ENCODE measurements at places on chromosomes 11 and 22.
A peak's percentile ranks its signal among the peaks of the same experiment; 100 is the strongest.

GRCh38 chr11:15495462-15495861 is 380.7 kb downstream of the INSC start:
- no peak for DNase-seq

GRCh38 chr11:95231881-95232605 is 1.0 kb upstream of the SESN3 start:
- DNase-seq: peak; percentile 44

DNA sequence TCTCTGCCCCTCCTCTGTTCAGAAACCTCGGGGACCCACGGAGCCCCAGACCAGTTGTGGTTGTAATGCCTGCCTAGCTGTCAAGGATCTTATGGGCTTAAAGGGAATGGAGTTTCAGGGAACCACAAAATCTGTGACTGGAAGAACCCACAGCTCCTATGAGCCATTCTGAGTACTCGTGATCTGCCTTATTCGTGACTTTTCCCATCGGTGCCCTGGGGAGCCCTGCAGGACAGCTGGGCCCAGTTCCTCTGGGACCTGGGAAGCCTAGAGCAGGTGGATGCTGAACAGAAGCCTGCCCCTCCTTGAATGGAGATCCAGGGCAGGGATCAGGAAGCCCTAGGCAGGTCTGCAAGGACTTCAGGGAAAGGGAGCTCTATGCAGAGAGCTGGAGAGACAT is 42.1 kb upstream of the TTC12 start:
- no peak for DNase-seq

- no peak for DNase-seq
These were observed 6.2 kb upstream of the FAM83F start for GRCh38 chr22:39988386-39989114.

GRCh38 chr22:19988965-19989724 is 27.5 kb downstream of the ARVCF start:
- DNase-seq: no peak

DNA sequence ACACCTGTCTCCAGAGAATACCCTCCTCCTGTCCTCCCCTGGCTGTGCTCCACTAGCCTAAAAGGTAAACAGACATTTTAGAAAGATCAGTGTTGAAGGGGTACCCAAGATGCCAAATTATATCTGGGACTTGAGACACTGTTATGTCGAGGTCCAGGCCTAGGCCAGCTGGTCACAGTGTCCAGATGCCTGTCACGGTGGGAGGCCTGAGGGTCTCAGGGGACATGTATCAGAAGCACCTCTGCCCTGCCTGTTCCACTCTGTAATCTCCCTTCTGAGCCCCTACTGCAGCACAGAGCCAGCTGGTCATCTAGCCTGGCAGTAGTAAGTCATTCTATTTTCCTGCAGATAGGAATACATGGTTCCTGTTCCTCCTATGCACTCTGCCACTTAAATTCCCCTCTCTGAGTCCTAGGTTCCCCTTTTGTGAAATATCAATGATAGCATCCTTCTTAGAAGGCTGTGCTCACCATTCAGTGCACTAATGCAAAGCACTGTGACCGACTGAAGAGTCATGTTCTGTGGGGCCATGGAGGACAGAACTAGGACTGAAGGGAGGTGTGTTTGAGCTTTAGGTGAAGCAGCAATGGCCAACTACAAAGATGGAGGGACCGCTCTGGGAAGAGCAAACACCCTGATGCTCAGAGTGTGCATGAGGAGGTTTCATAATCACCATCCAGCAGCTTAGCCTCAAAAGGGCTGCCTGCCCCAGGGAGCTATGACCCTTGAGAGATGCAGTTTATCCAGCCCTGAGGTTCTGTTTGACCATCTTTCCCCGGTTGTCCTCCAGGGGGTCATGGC is 44.8 kb upstream of the TUB start:
- DNase-seq: no peak

GRCh38 chr11:6655020-6655789 is 404 bp downstream of the DCHS1 start:
- DNase-seq: no peak

DNA sequence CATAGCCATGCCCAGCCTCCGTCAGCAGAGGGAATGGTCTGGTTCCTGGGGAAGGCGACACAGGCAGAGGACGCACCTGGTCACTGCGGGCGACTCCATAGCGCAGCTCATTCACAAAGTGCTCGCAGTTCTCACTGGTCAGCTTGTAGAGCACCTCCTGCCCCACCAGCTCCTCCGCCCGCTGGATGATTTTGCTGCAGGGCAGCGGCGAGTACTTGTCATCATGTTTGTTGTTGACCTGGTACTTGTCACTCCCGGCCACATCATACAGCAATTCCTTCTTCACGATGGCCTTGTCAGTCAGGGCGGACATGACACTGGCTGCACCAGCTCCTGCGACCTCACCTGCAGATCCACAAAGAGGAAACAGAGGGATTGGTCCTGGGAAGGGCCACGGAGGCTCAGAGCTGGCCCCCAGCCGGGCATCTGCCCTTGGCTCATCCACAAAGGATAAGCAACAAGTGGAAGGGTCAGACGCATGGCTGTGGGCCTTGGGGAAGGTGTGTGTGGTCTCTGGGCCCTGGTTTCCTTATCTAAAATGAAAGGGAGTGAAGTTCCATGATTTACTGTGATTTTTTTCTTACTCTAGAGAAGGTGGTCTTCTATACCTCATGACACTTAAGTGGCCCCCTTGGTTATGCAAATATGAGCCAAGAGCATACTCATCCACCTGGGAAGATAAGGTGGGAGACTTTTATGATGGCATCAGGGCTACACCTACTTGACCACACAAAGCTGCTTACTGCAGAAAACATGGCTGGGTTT is 24.0 kb downstream of the PLAAT3 start:
- DNase-seq: no peak

GRCh38 chr11:2149864-2150847 is 10.9 kb downstream of the INS start:
- DNase-seq: no peak

DNA sequence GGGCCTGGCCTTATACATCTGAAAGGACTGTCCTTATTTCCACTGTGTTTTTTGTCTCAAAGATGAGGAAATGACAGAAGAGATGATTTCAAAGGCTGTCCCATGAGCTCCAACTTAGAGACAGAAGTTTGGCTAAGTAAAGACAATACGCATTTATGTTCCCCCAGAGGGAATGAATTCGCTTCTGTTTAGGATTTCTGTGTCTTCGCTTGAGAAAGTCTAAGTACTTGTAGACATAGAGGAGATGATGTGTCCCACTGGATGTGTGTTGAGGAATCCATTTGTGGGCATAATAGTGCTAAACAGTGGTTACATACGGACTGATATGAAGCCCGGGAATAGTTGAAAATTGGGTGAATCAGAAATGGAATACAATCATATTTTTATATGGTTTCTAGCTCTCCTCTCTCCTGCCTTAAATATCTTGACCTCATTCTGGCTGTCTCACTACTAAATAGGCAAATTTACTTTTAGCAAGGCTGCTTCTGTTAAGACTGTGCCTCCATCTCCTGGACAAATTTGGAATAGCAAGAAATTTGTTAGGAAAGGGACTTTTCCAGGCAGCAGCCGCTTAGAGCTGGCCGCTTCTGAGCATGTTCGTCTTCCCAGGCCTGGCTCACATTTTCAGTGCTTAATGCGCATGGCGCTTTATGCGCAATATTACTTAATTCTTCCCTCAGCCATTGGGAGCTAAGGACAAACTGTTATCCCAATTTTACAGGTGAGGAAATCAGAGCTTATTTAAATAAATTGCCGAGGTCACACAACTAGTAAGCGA is 1.9 kb upstream of the PEX26 start:
- DNase-seq: no peak

- no peak for DNase-seq
These were observed 34.9 kb downstream of the P4HA3 start for GRCh38 chr11:74276581-74276980.

DNA sequence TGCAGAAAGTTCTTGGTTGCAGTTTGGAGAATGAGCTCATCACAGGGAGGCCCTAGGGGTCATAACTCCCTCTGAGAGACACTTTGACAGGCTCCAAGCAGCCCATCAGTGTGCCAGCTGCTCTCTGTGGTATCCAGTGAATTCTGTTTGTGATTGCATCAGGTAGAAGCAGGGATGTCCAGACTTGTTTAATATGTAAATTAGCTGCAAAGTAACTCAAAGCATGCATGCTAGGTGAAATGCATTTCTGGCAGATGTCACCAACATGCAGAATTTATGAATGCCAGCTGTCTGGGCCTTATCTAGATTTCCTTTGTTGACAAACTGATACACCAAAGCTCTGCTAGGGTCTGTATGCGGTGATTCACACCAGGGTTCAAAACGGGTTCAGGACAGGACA is 123.6 kb upstream of the MTNR1B start:
- DNase-seq: no peak

- no peak for DNase-seq
These were observed 1068.5 kb downstream of the BRD1 start for GRCh38 chr22:48758881-48759875.

GRCh38 chr11:131691181-131692041 is 321.0 kb downstream of the NTM start:
- DNase-seq: no peak

GRCh38 chr11:76659672-76660532 is 10.6 kb downstream of the LRRC32 start:
- no peak for DNase-seq

- no peak for DNase-seq
These were observed 9.2 kb upstream of the OR9Q2 start for GRCh38 chr11:58179648-58180047.

- DNase-seq: no peak
These were observed 11.2 kb downstream of the GAL start for GRCh38 chr11:68695531-68695930.

GRCh38 chr11:46106530-46107407 is 14.5 kb downstream of the PHF21A start:
- no peak for DNase-seq

- DNase-seq: no peak
These were observed 4.1 kb upstream of the MAPK11 start for GRCh38 chr22:50274311-50274710.

Data from activated T-helper 1 cell treated with anti-CD3 and anti-CD28 coated beads, Interleukin-2, amount 50 U/mL, for 16 hours (primary cell).